ENCODE measurements at places on chromosomes 13 and 19.

- no peak for DNase-seq
These were observed 2.5 kb downstream of the KLF2 start for GRCh38 chr19:16327169-16327475.

DNA sequence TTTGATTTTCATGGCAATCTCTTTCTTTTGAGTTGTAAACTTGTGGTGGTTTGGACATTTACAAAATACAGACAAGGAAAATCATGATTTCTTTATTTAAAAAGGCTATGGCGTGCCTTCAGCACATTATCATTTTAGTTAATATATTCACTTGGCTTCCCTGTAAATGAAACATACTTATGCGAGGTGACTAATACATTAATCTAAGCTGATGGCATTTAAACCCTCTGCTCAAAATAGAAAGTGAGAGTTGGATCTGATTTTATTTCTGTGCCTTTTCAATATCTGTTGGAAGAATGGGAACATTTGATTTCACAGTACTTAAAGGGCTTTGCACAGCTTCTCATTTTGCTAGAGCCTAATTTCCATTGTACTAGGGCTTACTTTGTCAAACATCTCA lies 289.8 kb downstream of the MTUS2 start:
- no peak for DNase-seq

GRCh38 chr19:46193678-46194077 lies 35.9 kb upstream of the IGFL1 start:
- DNase-seq: no peak

GRCh38 chr19:383922-384798 lies 24.8 kb downstream of the C2CD4C start:
- peak; percentile 20 for DNase-seq

- no peak for DNase-seq
These were observed 641 bp downstream of the SGTA start for GRCh38 chr19:2782329-2782935.

DNA sequence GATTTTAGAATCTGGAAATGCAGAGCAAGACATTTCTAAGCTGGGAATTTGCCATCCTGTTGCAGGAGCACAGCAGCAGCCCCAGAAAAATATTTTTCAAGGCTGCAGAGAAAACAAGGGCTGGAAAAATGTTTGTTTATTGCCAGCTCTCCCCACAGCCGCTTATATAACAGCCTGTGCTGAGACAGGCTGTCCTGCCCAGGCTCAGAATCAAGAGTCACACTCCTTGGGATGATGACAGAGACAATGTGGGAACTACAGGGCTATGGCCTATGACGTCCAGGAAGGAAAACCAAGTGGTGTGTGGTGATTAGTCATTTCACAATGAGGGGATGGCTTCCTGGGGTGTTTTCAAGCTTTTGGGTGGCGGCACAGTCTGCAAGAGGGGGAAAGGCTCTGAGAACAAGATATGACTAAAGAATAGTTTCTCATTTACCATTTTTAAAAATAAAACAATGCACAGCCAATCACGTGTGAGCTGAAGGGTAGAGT lies 136.3 kb upstream of the SERP2 start:
- DNase-seq: no peak

DNA sequence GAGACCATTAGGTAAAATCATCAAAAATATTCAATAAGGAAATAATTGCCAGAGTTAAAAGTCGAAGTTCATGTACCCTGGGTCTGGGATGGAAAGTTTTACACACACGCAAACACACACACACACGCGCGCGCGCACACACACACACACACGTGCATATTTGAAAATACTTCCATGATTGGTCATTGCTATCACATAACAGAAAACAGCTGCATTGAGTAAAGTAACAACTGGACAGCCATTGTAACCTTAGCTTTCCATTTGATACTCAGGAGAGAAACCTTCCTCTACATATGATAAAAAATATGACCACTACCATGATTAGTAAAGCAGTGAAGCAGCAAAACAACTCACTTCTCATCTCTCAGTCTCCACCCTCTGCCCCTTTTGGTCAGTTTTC lies 490.0 kb upstream of the SGCG start:
- no peak for DNase-seq

DNA sequence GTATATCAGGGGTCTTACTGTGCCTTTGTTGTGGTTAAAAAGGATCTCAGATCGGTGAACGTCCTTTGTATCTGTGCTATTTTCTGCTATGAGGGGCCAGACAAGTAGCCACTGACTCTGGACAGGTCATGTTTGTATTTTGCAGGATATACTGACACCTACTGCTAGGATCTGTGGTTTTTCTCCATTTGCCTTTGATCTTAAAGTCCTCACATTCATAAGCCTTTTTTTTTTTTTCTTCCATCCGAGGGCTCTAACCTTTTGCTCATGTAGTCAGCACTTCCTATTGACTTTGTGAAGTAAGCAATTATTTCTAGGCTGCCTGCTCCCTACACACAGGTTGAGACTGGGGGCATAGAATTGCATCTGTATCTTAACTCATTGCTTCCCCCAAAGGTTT lies 106.2 kb downstream of the SLITRK5 start:
- DNase-seq: no peak

DNA sequence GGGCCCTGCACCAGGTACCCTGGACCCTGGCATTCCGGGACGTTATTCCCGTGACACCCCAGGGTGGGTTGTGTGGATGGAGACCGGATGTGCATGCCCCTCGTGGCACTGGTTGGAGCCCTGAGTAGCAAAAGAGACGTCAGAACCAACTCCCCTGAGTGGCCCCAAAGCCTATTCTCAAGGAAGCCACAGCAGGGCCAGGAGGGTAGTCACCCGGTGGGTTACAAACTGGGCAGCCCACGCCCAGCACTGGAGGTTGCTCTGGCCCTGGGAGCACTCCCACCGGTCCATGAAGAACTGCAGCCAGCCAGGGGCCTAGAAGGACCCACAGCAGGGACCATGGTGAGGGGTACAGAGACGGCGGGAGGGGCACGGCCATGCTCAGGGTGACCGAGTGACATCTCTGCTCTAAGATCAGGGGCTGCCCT lies 7.5 kb downstream of the KLF16 start:
- DNase-seq: no peak

DNA sequence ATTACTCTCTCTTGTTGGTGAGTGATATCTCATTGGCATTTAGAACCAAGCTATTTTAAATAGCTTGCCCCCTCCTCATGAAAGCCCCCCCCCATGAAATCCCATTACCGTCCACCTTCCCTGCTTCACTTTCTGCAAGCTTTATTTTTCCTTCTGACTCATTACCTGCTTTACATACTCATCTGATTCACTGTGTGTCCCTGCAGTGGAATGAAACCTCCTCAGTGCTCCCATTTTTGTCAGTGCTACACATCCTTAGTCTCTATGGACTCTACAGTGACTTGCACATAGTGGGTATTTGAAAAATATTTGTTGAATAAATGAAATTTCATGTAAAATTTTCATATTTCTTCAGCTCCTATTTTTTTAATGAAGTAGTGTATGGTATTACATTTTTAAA lies 62.3 kb downstream of the DOCK9 start:
- DNase-seq: no peak

- no peak for DNase-seq
These were observed 100.4 kb downstream of the RFC3 start for GRCh38 chr13:33918199-33918932.

DNA sequence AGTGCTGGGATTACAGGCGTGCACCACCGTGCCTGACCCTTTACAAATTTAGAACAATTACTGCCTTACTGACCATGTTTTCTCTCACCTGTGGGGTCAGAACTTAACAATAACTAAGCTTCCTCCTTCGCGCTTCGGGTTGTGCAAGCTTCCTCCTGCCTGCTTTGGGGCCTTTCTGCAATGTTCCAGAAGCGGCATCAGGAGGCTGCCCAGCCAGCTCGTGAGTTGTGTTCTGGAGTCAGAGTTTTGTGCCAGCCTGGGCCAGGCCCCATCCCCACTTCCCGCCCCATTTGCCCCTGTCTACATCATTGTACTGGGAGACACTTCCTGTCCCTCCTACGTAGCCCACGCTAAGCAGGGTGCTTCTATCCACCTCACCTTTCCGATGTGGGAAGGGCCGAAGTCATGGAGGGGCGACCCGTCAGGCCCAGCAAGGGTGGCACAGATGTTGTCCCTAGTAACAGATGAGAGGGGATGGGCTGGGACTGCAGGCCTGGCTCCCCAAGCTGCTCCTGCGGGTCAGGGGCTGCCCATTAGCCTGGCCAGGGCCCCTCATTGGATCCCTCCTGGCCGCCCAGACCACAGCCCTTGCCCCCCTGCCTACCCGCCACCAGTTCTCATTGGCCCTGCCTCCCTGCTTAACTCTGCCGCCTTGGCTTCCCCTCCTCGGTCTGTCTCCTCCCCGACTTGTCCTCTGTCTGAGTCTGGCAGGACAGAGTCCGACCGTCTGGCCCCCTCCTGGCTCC lies 13.4 kb downstream of the UHRF1 start:
- DNase-seq: no peak

GRCh38 chr13:32905864-32906180 lies 110.4 kb upstream of the KL start:
- no peak for DNase-seq

DNA sequence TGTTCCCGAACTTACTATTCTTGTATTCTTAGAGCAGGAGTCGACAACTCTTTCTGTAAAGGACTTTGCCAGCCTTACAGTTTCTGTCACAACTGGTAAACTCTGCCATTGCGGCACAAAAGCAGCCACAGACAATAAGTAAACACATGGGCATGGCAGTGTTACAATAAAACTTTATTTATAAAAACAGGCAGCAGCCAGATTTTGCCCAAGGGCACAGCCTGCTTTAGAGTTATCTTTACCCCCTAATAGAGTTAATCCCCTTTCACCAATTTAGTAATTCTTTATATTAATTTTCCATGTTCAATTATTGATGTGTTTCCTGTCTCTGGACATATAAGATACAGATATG lies 19.4 kb downstream of the DOCK9 start:
- DNase-seq: no peak

DNA sequence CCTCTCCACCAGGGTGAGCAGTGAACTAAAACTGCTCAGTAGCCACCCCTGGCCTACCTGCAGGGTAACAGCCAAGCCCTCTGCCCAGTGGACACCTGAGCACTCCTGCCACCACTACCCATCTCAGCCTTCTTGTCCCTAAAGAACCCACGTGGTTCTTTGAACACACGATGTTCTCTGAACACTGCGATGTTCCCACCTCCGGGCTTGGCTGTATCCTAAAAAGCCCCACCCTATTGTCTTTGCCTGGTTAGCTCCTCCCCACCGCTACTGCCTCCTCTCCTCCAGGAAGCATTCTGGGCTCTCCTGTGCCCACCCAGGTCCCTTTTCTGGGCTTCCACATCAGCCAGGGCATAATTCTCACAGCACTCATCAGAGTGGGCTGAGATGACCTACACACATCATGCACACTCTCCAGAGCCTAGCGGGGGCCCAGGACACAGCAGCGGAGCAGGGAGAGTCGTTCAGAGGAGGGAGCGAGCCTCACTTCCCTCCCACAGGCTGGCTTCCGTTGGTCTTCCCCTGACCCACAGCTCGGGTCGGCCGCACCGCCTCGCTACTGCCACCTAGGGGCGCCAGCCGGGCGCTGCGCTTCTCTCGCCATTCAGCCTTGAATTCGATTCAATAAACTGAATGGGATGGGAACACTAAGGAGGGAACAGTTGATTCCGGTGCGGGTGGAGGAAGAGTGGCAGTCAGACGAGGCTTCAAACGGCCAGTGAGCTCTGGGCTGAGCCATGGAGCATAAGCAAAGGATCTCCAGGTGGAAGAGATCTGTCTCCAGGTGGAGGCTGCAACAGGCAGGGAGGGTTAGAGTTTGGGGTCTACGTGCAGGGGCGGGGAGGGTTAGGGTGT lies 3.2 kb downstream of the ELAVL1 start:
- DNase-seq: peak; percentile 71

GRCh38 chr13:102470283-102470917 lies 68.6 kb upstream of the FGF14 start:
- no peak for DNase-seq

- no peak for DNase-seq
These were observed 6.5 kb upstream of the CCL25 start for GRCh38 chr19:8045872-8046568.

DNA sequence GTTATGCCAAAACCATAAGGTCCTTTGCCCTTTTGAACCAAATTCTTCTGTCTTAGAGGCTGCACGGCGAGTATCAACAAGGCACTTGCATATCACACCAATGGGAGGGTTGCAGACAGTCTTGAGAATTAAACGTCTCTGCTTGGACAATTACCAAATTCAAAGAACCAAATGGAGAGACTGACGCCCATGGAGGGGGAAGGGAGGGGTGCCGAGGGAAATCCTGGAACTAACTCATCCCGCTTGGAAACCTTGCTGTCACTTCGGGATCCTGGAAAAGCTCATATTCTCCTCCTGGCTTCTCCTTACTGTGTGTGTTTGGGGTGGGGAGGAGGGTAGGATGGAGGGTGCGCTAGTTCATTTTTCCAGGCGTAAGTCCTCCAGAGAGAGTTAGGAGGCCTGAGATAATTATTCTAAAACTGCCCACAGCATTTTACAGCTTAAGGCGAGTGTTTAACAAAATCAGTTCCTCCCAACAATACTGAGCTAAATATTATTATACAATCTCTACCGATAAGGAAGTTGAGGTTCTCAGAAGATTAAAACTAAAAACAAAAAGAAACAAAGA lies 425.1 kb downstream of the TSHZ3 start:
- DNase-seq: no peak

DNA sequence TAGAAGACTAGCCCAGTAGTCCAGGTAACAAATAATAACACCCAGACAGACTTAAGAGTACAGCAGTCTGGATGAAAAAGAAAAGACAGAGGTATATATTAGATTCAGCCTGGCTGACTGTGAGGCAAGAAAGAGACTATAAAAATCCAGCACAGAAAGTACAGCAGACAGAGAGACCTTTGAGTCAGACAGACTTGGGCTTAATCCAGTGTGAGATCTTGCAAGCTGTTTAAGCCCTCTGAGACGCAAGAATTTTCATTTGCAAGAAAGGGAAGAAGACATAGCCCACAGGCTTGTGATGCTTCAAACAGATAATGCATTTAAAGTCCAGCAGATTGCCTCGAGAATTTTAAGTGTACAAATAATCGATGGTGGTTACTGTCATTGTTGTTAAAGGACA lies 471.4 kb downstream of the LIG4 start:
- DNase-seq: no peak

DNA sequence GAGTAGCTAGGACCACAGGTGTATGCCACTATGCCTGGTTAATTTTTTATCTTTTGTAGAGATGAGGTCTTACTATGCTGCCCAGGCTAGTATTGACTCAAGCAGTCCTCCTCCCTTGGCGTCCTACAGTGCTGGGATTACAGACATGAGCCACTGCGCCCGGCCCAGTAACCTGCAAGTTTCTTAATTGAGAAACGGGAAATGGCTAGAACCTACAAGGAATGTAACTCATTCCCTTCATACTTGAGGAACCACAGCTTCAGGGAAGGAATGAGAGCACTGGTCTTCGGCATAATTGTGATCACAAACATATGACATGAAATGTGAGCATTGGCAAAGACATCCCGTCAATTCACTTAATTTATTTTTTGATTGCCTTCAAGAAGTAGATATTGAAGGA lies 157.0 kb downstream of the KLF5 start:
- no peak for DNase-seq

GRCh38 chr19:10013316-10013715 lies at the start of gene RDH8:
TSS of gene RDH8 (plus strand) at chr19:10013483. CDS start at chr19:10013498, 15 bp downstream.
- DNase-seq: no peak

DNA sequence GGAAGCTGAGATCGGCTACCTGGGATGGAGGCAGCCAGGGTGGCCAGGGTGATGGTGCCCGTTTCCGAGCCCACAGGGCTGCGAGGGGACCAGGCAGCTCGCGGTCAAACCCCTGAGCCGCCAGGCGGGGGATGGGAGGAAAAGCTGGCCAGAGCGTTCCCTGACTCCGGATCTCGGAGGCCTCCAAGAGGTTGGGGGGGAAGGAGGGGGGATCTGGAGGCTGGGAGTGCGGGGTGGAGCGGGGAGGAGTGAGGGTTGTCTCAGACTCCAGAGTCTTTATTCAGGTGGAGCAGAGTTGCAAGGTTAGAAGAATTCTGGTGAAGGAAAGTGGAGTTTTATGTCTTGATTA lies 1.1 kb downstream of the CACNG7 start:
- no peak for DNase-seq

Data from iPS DF 19.7 (cell line).